ENCODE measurements at places on chromosomes 6 and 20. TPM values are rescaled to one million over a fixed set of nuclear protein-coding genes. Genes with fewer than 3 reads are reported as not detected.

EPPIN gene
- not detected for total RNA-seq

NR2E1 gene
- not detected for total RNA-seq

LRP11 gene
- 2.9 TPM for total RNA-seq

KHDC1L gene
- 0.67 TPM for total RNA-seq

HLA-DRB1 gene
- 228 TPM for total RNA-seq

POLR1C gene
- 30.8 TPM for total RNA-seq
